ENCODE measurements at places on chromosomes 5 and 9.

DNA sequence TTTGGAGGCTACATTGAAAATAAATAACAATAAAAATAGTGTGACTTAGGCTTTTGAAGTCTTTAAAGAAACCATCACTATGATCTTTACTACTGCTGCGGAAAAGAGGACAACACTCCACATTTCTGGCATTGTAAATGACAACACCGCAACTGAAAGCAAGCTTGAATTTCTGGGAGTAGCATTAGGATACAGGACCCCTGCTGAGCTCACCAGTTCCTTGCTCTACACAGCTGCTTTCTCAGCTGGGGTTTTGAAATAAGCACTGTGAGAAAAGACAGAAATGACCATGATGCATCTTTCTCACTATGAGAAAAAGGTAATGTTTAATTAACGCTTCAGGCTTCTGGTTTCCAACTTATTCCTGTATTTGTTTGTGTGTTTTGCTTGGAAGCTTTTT lies 168.0 kb downstream of the TAF11L14 start:
- DNase-seq = no peak

- no peak for DNase-seq
Observed at GRCh38 chr9:33184963-33185362, 17.8 kb upstream of the B4GALT1 start.

- no peak for DNase-seq
Observed at GRCh38 chr9:134435550-134436378, 109.5 kb downstream of the RXRA start.

- DNase-seq = peak; percentile 95
Observed at GRCh38 chr5:142356716-142357468, 32.1 kb upstream of the SPRY4 start.

GRCh38 chr9:7973123-7973522 lies 173.5 kb upstream of the DMAC1 start:
- DNase-seq = no peak

DNA sequence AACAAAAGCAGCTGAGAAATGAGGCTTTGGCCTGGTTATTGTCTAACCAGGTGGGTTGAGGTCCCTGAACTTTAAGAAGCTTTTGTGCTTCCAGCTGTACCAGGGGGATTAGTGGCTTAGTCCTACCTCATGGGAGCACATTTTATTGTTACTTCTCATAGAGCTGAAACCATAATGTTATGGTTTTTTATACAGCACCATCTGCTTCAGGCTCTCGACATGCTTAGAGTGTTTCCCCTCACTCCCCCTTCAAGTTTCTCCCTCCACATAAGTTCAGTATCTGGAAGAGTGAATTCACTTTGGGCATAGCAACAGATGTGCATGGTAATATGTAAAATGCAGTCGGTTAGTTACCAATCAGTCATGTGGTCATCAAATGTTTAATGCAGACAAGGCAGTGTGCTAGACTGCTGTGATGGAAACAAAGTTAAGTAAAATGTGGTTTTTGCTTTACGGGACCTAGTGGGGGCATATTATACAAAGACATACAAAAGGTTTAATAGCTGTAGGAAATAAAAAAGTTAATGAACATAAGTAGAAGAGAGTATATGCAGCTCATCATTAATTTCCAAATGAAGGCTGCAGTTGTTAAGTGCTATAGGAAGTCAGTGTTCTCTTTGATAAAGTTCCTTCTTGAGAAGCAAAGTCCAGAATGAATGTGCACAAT lies 95.9 kb upstream of the SPRY4 start:
- no peak for DNase-seq

GRCh38 chr5:181042036-181042713 lies 2.1 kb downstream of the BTNL9 start:
- no peak for DNase-seq

- no peak for DNase-seq
Observed at GRCh38 chr5:68657055-68657961, 436.5 kb upstream of the SLC30A5 start.

DNA sequence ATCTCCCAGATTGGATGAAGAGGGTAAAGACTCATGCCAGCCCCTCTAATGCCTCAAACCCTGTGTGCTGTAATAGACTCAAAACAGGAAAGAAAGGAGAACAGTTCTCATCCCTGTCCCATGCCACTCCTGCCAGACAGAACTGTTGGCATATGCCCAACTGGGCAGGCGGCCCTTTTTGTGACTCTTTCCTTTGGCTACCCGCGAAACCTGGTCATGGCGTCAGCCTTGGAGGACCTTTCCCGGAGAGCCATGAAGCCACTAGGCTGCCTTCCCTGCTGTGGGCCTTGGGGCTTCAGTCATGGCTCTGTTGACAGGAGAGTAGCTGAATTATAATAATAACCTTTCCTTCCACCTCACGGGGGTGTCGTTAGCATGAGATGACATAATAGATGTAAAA lies 75.9 kb upstream of the SEMA6A start:
- DNase-seq = no peak

DNA sequence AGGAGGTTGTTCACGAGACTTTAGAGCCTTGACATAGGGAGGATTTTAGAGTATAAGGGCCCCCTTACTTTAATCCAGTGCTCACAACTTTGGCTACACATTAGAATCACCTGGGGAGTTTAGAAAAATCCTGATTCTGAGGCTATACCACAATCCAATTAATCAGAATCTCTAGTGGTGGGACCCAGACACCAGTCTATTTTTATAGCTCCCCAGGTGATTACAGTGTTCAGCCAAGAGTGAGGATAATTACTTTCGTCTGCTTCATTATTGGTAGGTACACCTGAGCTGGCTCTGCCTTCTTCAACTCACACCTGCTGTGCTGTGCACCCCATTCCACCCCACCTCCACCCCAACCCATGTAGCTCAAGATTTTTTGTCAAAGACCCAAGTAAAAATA lies 141.3 kb upstream of the EPB41L4A start:
- DNase-seq = no peak

DNA sequence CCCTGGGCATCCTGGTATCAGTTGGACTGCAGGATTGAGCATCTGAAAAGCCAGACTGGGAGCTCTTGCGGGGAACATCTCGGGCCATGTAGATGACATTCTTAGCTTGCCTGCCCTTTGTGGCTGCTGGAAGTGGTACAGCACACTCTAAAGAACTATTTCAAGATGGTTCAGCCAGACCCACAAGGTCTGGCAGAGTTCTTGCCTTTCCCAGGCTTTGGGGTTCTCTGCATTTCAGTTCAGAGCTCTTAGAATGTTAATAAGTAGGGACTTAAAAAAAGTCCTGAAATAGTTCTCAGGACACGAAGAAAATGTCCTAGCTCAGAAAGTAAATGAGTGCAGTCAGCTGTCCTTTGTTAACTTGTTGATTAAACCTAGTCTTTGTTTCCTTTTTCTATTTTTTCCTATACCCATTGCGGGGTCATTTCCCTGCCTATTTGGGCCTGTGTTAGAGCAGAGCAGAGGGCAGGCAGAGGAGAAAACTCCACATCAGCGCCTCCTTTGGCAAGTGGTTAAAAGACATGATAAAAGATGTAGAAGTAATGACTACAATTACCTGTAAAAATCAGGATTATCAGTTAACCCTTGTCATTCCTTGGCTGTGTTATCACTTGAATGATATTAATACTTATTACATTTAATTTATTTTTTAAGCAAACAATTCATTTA lies 291.5 kb downstream of the ZSWIM6 start:
- DNase-seq = no peak

DNA sequence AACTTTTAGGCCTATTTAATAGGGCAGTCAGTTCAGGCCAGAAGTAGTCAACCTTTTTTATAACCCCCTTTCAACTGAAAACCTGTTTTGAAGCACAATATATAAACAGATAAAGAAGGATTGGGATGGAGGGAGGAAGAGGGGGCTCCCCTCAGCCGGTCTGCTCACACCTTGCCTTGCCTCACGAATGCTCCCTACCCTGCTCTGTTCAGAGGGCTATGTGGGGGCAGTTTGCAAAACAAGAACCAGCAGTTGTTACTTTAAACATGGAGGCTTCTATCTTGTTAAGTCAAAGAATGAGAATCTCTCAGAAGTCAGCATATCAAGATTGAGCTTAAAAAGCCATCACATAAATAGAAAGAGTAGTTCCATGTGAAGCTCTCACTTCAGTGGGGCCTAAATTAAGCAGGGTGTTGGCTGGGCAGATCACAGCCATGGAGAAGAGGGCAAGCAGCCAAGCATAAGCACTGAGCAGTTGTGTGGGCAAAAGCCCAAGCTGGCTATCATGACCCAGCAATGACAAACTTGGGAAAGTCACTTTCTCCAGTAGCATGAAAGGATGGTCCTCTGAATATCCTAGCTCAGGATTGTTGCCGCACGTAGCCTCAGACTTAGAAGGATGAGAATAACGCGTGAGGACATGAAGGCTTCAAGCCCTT lies 70.6 kb downstream of the ALDH1A1 start:
- no peak for DNase-seq

GRCh38 chr5:285991-286557 lies 14.6 kb downstream of the PDCD6 start:
- DNase-seq = peak; percentile 49

GRCh38 chr5:163379298-163380155 lies 57.9 kb upstream of the CCNG1 start:
- DNase-seq = no peak

DNA sequence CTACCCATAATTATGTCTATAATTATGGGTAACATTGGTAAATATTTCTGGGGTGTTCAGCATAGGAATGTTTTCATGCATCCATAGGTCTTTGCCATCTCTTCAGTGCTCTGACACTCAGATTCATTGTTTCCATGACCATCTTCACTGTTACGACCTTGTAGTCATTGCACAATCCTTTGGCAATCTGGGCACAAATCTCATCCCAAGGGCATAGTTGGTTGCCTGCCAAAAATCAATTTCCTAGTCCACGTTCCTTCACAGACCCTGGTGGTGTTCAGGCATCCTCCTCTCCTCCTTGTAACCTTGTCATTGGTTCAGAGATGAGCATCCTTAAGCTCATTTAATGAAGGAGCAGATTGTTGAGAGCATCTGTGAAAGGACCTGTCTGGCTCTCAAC lies 1400.7 kb downstream of the CDH12 start:
- no peak for DNase-seq

DNA sequence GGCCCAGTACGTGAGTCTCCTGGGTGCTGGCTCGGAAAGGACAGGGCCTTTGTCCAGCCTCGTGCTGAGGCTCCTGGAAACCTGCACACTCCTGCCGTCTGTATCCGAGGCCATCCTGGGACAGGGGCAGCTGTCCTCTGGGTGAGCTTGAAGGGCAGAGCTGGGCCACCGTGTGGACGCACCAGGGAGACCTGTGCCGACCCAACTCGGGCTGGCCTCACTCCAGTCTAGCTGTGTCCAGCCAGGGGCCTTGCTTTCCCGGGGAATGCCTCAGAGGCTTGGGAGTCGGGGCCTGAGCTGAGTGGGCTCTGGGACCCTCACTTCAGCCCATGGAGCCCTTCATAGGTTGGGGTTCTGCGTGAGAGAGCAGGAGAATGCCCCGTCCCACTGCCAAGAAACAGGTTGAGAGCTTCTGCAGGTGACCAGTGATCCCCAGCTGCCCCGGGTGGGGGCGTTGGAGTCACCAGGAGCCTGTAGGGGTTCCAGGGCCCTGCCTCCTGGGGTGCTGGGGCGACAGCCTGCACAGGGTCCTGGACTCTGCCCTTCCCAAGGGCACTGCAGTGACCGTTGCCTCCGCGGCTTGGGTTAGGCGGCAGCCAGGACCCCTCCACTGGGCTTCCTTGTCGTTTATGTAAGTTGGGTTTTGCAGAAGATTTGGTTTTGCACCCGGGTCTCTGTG lies 60.1 kb downstream of the COL5A1 start:
- no peak for DNase-seq

DNA sequence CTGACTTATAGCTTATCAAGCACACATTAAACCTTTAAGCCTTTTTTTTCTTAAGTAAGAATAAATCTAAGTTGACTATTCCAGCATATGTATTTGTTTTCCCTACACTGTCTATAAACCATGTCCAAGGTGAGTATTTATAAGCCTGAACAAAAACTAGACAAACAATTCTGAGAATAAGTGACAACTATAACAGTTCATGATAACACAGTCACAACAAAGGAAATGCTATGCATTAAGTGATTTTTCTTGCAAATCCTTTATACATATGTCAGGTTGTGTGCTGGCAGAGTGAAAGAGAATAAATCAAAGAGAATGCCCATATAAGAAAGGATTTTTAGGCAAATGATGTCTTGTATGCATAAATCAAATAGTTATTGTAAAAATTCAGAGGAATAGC lies 408.8 kb upstream of the KIF2A start:
- no peak for DNase-seq

DNA sequence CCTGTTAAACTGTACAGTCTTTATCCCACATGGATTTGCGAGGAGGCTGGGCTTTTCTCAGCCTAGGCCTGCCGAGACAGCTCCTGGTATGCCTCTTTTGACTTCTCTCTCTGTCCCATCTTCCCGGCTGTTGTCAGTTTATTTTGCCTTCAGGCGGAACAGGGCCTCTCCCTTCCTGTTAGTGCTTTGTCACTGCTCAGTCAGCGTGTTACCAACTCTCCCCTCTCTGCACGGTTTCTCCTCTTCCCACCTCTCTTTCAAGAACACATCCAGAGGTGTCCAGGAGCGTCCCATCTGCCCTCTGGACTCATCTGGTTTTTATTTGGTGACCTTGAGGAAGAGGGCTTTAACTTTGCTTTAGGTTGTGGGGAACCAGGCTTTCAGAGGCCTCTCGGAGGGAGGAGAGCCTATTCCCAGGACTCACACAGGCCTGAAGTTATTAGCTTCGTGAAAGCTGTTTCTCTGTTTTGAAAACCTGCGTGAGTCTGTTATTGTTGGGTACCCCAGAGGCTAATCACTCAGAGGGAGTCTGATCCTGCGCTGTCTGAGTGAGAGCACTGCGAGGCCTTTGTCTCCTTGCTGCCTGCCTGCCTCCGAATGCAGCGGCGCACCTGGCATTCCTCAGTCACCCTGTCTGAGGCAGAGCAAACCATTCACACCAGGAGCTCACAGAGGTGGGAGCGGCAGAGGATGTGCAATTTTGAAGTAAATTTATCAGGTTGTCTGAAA lies 234.4 kb upstream of the MPDZ start:
- no peak for DNase-seq

- DNase-seq = no peak
Observed at GRCh38 chr9:37949576-37949975, 45.6 kb upstream of the SLC25A51 start.

DNA sequence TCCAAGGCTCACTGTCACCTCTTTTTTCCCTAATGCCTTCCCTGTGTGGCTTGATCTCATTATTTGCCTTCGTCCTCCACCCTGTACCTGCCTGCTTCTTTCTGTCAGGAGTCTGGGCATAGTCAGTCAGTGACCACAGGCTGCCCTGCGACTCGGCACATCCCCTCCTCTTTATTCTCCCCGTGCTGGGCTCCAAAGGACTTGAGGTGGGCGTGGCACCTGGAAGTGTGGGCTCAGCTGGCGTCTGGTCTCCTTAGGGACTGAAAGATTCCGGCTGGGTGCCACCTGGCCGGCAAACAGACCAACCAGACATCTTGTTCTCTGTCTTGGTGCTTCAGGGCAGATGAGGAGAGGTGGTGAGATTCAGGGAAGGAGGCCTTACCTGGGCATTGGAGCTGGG lies 29.6 kb upstream of the PRDM12 start:
- peak; percentile 28 for DNase-seq

GRCh38 chr5:108367679-108368334 lies 14.1 kb downstream of the FBXL17 start:
- no peak for DNase-seq

- no peak for DNase-seq
Observed at GRCh38 chr5:120624021-120624563, 160.0 kb downstream of the PRR16 start.

GRCh38 chr5:66066826-66067225 lies 77.3 kb upstream of the SREK1 start:
- no peak for DNase-seq
